ENCODE measurements at places on chromosomes 5 and 9. TPM values are rescaled to one million over a fixed set of nuclear protein-coding genes. Genes with fewer than 3 reads are reported as not detected.

- no peak for DNase-seq
These were observed 51.1 kb downstream of the P4HA2 start for GRCh38 chr5:132176521-132176945.

DNA sequence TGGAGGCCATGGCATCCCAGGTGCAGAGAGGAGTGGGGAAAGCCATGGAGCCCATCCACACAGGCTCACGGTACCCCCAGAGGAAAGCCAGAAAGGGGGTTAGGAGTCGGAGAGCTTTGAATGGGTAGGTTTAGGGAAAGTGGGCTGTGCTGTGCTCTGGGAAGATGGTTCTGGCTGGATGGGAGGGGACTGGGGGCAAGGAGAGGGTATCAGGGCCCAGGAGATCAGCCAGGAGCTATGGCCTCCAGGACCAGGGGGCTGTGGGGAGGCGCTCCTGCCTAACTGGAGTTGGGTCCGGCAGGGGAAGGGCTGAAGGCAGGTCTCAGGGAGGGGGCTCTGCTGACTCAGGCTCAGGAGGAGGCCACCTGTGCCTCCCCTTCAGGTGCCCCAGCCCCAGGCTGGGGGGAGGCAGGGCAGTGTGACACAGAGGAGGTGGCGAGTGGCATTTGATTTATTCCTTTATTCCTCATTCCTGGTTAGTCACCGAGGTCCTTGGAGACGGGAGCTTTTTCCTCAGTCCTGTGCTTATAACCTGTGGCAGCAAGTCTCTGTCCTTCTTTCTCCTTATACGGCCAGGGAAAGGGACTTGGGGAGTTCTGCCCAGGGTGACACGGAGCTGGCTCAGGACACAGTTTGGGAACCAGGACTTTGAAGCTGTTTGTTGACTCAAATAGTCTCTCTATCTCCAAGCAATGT, 60.8 kb downstream of the TSTD2 start:
- no peak for DNase-seq

- DNase-seq = no peak
These were observed 161.7 kb upstream of the RPS23 start for GRCh38 chr5:82439750-82440445.

GRCh38 chr9:107999890-108000289, 510.3 kb upstream of the KLF4 start:
- no peak for DNase-seq

DNA sequence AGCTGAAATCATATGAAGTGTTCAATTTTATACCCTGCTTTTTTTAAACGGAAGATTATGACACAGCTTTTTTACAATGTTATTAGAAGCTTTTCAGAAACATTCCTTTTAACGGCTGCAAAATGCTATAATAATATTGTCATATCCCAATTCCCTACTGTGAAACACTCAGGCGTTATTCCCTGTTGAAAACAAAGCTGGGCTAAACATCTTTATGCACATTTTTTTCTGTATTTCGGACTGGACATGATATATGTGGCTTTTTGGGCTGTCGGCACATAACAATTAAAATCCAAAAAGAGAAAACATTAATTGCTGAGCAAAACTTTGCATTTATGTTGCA, 12.0 kb upstream of the CTSL start:
- DNase-seq = no peak

TICAM2 gene
- 1.2 TPM for total RNA-seq
